Amniotic stem cell (primary cell): ENCODE measurements at places on chromosomes 4 and X.
A peak's percentile ranks its signal among the peaks of the same experiment; 100 is the strongest.

DNA sequence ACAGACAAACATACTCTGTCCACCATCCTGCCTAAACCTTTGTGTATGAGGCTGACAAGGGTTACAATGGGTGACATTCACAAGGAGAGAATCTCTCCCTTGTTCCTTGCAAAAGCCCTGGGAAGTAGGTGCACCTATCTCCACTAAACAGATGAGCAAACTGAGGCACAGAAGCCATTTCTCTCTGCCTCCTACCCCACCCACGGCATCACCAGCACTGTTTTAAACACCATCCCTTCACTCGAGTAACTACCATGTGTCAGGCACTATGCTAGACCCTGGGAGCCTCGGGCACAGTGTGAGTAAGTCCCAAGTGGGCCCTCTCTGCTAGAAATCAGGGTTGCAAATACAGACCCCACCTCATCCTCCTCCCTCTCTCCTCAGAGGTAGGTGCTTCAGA is 899 bp downstream of the LYAR start:
- DNase-seq = no peak

DNA sequence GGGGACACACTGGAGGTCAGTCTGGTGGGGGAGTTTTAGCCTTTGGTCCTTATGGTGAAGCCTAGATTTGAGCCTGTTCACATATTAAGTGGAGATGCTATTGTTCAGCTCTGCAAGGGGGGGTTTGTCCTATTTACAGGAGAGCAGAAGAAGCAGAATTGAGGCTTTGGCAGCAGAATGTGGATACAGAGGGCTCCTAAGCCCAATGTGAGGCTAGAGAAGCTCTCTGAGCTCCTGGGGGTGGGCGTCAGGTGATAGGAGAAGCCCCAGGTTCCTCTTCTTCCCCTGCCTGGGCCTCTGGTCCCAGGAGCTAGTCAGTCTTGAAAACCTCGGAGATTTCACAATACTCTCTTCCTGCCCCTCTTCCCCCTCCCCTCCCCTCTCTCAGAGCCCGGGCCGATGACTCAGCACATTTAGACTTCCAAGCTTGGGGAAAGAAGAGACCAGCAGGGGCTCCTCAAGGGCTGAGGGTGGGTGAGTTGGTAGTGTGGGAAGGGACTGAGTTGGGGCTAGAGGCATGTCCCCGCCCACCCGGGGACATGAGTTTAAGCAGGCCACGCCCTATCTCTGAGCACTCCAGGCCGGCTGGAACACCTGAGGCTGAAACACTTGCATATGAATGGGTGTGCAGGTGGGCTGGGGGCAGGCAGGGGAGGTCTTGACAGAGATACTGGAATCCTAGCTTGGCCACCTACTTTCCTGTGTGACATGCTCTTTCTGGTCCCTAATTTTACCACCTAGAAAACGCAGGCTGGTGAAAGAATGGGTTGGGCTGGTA is 3.4 kb downstream of the TFE3 start:
- DNase-seq = peak; percentile 75

DNA sequence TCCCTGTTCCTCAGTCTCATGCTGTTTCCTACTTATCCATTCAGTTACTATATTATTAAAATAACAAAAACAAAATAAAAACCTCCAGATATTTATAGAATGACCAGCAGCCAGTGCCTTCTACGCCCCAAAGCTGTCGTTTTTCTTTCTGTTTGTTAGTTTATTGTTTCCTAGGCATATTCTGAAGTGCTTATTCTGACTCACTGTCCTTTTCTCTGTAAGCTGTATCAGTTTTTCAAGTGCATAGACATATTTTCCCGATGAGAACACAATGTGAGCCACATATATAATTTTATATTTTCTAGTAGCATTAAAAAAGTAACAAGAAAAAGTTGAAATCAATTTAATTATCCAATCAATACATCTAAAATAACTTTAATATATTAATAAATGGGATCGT is 2158.6 kb upstream of the TENM3 start:
- DNase-seq = no peak

- DNase-seq = no peak
These were observed 177.0 kb upstream of the EDNRA start for GRCh38 chr4:147303873-147304229.

GRCh38 chr4:120009731-120010130 is 56.9 kb downstream of the MAD2L1 start:
- DNase-seq = no peak

DNA sequence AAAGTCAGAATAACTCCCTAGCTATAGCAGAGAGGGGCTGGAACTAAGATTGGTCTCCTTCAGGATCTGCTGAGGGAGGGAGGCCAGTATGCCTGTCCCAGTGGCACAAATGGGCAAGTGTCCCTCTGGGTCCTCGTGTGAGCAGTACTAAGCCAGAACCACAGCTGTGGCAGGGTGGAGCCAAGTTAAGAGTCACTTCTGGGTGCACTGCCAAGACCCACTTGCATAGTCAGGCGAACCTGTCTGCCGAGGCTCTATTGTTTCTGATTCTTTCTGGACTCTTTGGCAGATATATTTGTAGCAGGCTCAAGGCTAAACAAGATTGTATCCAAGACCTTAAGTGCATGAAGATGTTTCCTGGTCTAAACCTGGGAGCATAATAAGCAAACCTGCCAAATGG is 1123.7 kb upstream of the POU3F4 start:
- no peak for DNase-seq

DNA sequence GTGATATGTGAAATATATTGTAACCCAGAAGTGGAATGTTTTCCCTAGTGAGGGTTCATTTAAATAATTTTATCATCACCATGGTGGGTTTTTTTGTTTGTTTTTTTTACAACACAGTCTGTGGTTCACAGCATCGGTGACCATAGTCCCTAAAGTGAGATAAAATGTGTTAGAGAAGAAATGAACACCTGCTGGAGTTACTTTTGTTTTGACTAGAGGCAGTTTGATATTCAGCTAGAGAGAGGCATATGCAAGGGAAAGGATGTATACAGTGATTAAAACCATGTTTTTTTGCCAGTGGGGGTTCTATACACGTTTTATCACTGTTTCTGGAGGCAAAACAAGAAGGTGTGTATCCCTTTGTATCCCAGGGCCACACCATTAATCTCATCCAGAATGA is 541.5 kb downstream of the PCDH7 start:
- no peak for DNase-seq

GRCh38 chr4:2930758-2931511 is 32.3 kb downstream of the NOP14 start:
- DNase-seq = no peak

- no peak for DNase-seq
These were observed 132.1 kb upstream of the TLL1 start for GRCh38 chr4:165740911-165741310.

DNA sequence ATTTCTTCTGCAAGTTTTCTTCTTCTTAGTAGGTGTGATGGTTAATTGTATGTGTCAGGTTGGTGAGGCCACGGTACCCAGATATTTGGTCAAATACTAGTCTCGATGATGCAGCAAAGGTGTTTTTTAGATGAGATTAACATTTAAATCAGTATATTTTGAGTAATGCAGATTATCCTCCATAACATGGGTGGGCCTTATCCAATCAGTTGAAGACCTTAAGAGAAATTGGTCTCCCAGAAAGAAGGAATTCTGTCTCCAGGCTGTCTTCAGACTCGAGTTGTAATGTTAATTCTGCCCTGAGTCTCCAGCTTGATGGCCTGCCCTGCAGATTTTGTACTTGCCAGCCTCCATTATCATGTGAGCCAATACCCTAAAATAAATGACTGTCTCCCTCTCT is 122.5 kb upstream of the TSPAN5 start:
- no peak for DNase-seq

GRCh38 chr4:173526724-173527102 is 3.3 kb downstream of the HAND2 start:
- DNase-seq = no peak

- DNase-seq = no peak
These were observed 13.2 kb downstream of the HTRA3 start for GRCh38 chr4:8282742-8283141.

DNA sequence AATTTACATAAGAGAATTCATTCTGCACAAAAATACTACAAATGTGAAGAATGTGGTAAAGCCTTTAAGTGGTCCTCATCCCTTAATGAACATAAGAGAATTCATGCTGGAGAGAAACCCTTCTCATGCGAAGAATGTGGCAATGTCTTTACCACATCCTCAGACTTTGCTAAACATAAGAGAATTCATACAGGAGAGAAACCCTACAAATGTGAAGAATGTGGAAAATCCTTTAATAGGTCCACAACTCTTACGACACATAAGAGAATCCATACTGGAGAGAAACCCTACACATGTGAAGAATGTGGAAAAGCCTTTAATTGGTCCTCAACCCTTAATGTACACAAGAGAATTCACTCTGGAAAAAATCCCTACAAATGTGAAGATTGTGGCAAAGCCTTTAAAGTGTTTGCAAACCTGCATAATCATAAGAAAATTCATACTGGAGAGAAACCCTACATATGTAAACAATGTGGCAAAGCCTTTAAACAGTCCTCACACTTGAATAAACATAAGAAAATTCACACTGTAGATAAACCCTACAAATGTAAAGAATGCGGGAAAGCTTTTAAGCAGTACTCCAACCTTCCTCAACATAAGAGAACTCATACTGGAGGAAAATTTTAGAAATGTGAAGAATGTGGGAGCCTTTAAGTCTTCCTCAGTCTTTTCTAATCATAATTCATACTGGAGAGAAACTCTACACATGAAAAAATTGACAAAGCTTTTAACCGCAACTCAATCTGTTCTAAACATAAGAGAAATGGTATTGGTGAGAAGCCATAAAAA is 37.4 kb downstream of the ZNF718 start:
- DNase-seq = no peak

DNA sequence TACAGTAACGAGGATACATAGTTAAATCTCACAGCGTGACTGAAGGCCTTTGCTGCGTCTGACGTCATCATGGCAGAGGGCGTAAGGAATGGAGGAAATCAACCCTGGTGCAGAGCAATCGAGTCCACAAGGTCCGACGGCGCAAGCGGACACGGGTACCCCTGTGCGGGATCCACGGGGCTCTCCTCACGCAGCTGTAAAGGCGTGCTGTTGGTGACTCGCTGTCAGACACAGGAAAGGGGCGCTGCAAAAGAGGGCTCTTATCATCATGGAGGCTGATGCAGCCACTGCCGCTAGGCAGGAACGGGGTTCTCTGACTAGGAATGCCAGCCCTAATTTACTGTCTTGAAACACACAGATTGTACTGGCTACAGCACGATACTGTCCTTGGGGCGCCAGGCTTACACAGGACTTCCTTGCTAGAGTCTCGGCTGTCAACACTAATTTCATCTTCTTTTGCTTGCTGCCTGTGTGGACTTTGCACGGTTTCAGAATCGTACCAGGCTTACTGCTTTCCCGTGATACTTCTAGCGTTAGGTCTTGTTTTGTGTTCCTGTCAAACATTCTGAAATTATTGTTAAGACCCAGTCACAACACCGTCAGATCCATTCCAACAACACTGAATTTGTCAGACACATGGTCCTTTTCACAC is 13.6 kb downstream of the RNF212 start:
- DNase-seq = no peak

GRCh38 chrX:108163333-108164082 is 71.9 kb downstream of the ATG4A start:
- no peak for DNase-seq

DNA sequence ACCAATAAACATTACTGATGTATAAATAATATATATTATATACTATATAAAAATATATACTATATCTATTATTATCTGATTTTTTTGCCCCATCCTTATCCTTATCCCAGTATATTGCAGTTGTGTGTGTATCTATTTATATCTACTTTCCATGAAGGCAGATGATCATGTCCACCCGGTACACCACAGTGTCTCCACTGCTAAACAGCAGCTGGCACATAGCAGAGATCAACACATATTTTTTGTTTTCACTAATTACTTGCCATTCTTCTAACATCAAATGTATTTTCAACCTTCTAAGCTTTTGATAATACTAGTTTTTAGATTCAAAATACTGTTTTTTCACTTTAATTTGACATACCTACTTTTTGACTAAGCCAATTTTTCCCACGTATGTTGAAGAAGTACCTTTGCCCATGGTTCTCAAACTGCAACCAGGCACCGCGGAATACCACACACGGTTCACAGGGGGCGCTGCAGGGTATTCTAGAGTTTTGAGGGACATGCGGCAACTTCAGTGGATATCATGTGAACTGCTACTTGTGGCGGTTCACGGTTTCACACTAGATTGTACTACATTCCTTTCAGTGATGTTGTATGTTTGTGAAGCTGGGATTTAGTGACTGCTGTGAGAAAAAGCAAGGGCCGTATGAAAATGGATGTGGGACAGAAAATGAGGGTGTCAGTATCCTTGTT is 182.5 kb upstream of the NPY2R start:
- DNase-seq = no peak

GRCh38 chrX:120653000-120653399 is 23.1 kb upstream of the C1GALT1C1 start:
- no peak for DNase-seq

- peak; percentile 25 for DNase-seq
These were observed 12.4 kb upstream of the NFXL1 start for GRCh38 chr4:47926667-47927258.

DNA sequence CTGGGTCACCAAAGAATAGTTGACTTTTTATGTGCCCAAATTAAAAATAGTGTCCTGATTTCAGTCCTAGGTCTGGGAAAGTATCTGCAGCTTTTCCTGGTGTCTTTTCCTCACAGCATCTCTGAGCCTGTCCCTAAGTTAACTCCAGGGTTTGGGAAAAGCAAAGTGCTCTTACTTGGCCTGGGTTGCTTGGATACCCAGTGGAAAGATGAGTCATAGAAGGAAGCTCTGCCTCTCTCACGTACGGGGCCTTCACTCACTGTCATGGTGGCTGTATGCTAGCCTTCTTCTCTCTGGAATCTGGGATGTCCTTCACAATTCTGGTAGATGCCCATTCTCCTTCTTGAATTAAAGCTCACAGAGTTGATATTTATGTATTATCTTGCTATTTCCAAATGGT is 607.3 kb downstream of the ANKRD50 start:
- DNase-seq = no peak

GRCh38 chr4:57905965-57906364 is 795.8 kb upstream of the IGFBP7 start:
- no peak for DNase-seq

DNA sequence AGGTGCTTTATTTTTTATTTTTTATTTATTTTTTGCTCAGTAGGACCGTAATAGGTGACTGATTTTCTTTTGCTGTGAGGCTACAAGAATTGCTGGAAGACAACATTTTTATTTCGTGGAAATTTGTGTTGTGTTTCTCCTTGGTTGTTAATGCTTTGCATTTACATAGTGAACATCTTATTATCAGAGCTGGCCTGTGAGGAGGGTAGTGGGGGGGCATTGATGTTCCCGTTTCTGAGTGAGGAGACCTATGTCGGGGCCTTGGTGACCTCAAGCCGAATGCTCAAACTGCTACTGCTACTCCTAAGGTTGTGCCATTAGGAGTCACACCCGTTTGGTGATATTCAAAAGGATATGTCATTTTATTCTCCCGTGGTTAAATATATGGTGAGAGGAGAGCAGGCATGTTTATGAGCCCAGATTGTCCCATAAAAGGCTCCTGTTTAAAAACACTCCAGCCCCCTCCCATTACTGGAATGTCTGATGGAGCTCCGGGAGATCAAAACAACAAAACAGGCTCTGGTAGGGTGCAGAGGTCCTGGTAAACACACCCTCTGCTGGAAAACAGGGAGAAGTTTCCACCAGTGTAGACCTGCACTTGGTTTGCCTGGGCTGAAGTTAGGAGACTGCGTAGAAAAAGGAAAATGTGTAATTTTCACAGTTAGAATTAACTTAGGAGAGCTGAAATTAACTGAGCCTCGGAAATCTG is 5.6 kb downstream of the PDGFRA start:
- DNase-seq = no peak
